ENCODE measurements at places on chromosomes 6 and 20.

DNA sequence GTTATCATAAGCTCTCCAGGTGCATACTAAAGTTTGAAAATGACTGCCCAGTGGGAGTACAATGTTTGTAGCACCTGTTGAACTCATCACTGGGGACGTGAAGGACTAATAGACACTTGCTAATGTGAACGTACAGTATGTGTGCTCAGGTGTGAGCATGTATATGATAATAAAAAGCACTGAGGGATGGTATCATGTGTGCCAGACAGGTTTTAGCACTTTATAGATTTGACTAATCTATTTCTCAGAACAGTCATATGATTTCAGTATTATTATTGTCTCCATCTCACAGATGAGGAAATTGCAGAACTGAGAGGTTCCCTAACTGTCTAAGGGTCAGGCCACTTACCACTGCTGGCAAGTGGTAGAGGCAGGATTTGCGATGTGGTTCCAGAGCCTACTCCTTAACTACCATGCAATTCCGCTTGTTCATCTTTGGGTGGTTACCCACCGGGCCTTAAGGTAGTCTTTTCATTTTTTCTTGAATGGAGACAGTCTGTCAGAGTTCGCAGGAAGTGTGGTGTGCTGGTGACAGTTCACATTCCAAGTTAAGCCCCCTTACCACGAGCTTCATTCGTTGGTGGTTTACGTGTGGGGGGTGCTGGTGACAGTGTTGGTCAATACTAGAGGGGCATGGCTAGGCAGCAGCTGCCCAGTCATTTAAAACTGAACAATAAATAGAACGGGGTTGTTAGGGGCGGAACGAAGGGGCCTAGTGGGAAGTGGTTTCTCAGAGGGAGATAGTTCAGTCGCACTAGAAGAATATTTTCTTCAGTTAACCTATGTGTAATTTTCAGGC is 46.8 kb downstream of the RREB1 start:
- DNase-seq, result no peak

GRCh38 chr20:62155428-62156253 is 12.1 kb downstream of the SS18L1 start:
- DNase-seq, result no peak

GRCh38 chr6:28838289-28838633 is 85.5 kb downstream of the TRIM27 start:
- peak; percentile 69 for DNase-seq

DNA sequence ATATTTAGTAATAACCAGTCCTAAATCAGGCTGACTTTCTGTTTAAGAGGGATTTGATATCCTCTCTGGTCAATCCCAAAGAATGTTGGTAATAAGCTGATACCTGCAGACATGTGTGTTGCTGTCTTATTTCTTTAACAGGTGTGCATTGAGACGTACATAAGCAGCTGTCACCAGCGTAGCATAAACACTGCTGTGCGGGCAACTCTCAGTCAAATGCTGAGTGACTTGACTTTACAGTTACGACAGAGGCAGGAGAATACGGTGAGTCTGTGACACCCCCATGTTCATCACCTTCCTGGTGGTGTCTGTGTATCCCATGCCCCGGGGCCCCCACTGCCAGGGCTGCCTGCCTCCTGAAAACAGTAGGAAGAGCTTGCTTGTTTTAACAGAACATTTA is 20.1 kb upstream of the PBOV1 start:
- no peak for DNase-seq

GRCh38 chr6:151808371-151809241 is 1.1 kb downstream of the ESR1 start:
- no peak for DNase-seq

- no peak for DNase-seq
Observed at GRCh38 chr6:35173044-35173426, 31.9 kb upstream of the TCP11 start.

GRCh38 chr6:122653094-122653493 is 42.9 kb downstream of the PKIB start:
- DNase-seq, result no peak
